NCI-H2081 treated with DMSO at 0.1 percent for 48 hours (cell line): ENCODE measurements at places on chromosomes 2 and 18.
A peak's percentile ranks its signal among the peaks of the same experiment; 100 is the strongest.

- DNase-seq, result no peak
Observed at GRCh38 chr2:158967731-158968395, 577 bp upstream of the TANC1 start.

GRCh38 chr2:101175991-101176390, 24.8 kb upstream of the TBC1D8 start:
- DNase-seq, result no peak

- peak; percentile 24 for DNase-seq
Observed at GRCh38 chr2:1546023-1546591, 132.8 kb downstream of the TPO start.

DNA sequence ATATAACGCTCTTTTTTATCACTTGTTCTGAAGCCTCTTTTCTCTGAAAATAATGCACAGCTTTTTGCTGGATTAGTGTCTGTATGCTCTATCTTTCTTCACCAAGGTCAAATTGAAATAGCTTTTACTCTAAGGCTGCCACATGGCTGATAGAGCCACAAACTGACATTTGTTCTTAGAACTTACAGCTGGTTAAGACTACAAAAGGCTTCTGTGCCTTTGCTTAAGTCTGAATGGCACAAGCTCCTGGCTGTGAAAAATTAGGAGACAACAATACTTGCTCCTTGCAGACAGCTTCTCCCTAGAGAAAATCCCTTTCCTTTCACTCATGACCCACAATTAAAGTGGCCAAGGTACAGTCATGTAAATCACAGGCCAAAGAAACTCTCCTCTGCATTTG, 515.3 kb downstream of the DSC3 start:
- DNase-seq, result no peak

DNA sequence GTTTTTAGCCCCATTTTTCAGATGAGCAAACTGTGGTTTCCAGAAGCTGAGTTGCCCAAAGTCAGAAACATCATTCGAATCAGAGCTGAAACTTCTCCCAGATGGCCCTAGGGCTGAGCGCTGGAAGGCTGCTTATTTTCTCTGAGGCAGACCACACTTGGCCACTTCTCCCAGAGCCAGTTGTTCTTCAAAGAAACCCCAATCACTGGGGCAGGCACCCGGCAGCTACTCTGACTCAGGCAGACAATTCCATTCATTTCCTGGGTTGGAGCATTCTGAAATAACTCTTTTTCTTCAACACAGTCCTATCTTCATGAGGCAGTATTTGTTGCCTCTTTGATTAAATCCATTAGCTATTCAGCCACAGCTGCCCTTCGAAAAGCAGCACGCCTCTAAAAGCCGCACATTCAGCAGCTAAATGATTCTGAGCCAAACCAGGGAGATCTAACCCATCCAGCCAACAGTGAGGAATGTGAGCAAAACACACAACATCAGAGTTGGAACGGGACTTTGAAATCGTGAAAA, 40.9 kb downstream of the LRATD1 start:
- no peak for DNase-seq

- no peak for DNase-seq
Observed at GRCh38 chr18:69580107-69580506, 179.4 kb downstream of the DOK6 start.

- no peak for DNase-seq
Observed at GRCh38 chr2:230127195-230127594, 58.5 kb upstream of the SLC16A14 start.

GRCh38 chr18:9951022-9951859, 37.4 kb downstream of the VAPA start:
- no peak for DNase-seq

GRCh38 chr2:72887740-72888437, 681 bp downstream of the SPR start:
- no peak for DNase-seq

DNA sequence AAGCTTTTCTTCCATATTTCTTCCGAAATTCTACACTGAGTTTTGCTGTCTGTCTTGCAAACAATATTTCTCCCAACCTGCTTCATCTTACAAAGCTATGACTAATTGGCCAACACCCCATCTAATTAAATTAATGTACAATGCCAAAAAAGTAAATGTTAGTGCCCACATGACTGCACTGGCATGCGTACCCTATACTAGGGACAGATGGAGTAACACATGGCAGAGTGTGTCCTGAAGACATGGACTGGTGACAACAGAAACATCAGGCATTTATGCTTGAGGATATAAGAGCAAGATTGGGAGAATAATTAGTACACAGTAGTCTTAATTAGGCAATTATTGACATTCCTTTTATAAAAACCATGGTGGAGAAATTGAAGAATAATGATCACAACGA, 66.8 kb downstream of the MREG start:
- DNase-seq, result no peak

DNA sequence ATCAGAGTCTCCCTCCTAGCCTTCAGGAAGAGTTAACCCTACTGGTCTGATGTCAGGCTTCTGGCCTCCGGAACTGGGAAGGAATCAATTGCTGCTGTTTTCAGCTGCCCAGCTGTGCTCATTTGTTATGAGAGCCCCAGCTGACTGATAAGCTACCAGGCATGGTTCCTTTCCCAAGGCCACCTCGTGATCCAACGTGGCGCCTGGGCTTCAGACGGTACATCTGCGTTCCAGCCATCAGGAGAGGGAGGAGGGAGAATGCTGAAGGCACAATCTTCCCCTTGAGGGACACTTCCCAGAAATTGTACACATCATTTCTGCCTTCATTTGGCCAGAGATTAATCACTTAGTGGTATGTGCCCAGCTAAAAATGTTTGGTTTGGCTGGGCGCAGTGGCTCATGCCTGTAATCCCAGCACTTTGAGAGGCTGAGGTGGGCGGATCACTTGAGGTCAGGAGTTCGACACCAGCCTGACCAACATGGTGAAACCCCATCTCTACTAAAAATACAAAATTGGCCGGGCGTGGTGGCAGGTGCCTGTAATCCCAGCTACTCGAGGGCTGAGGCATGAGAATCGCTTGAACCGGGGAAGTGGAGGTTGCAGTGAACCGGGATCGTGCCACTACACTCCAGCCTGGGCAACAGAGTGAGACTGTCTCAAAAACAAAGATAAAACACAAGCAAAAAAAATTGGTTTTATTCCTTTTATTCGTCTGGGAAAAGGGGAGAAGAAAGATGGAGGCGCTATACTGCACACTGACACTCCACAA, 10.5 kb upstream of the ARMC9 start:
- DNase-seq, result no peak

- DNase-seq, result no peak
Observed at GRCh38 chr2:1617425-1618021, 126.8 kb downstream of the PXDN start.

GRCh38 chr2:139514951-139515350, 734.8 kb upstream of the NXPH2 start:
- no peak for DNase-seq

- no peak for DNase-seq
Observed at GRCh38 chr18:45449418-45450227, 165.7 kb upstream of the SLC14A2 start.

DNA sequence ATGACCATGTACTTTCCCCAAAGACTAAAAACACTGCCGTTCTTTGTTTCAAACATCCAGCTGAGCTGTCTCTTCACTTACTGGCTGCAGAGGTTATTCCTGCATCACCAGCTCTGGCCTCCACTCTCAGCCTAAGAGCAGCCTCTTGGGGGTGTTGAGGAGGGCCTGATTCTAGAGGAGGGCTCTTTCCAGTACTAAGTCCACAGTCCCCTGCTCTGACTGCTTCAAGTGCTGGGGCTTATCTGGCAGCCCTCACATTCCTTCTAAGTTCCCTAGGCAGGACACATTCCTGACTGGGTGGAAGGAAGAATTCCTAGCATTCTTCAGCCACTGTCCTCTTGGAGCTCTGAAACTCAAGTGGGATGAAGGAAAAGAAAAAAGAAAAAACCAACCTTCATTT, 32.9 kb upstream of the EHBP1 start:
- no peak for DNase-seq

DNA sequence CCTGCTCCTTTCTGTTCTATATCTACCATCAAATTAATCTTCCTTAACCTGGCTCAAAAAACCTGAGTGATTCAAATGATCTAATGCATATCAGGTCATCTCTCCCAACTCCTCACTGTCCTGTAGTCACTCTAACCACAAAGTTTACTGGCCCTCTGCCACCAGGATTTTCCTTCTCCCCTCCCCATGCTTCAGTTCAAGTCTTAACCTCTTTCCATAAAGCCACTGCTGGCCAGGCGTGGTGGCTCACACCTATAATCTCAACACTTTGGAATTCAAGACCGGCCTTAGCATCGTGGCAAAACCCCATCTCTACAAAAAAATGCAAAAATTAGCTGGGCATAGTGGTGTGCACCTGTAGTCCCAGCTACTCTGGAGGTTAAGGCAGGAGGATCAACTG, 7.5 kb upstream of the SP3 start:
- DNase-seq, result no peak

- no peak for DNase-seq
Observed at GRCh38 chr2:182767578-182767977, 51.5 kb downstream of the DNAJC10 start.

GRCh38 chr2:29130295-29130694, 15.1 kb downstream of the CLIP4 start:
- no peak for DNase-seq

- no peak for DNase-seq
Observed at GRCh38 chr2:26807788-26808460, 22.1 kb downstream of the CENPA start.

DNA sequence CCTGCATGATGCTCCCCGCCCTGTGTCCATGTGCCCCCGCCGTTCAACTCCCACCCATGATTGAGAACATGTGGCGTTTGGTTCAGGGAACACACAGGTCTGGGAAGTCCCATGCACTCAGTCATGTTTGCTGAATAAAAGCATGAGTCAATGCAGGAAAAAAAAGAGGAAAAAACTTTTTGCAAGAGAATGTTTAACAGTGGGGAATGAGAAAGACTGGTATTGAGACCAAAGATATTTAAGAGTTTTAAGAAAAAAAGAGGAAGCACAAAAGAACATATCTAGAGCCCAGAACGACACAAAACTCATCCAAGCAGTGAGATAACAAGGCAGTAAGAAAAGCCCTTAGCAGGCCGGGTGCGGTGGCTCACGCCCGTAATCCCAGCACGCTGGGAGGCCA, 279.2 kb upstream of the THSD7B start:
- no peak for DNase-seq

DNA sequence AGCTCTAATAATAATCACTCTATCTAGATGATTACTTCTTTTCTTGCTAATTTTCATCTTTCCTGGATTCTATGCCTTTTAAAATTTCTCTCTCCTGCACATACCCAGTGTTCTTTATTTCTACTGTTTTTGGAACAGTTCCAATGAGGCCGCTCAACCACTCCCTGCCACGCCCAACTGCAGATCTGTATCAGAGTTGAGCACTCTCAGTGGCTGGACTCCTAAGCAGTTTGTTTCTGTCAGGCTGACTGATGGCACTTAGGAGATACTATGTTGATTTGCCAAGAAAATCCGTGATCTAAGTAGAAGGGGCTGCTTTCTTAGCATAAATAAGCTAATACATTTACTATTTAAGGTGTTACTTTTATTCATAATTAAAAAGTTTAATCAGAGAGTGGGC, 192.8 kb downstream of the ARHGAP15 start:
- no peak for DNase-seq

DNA sequence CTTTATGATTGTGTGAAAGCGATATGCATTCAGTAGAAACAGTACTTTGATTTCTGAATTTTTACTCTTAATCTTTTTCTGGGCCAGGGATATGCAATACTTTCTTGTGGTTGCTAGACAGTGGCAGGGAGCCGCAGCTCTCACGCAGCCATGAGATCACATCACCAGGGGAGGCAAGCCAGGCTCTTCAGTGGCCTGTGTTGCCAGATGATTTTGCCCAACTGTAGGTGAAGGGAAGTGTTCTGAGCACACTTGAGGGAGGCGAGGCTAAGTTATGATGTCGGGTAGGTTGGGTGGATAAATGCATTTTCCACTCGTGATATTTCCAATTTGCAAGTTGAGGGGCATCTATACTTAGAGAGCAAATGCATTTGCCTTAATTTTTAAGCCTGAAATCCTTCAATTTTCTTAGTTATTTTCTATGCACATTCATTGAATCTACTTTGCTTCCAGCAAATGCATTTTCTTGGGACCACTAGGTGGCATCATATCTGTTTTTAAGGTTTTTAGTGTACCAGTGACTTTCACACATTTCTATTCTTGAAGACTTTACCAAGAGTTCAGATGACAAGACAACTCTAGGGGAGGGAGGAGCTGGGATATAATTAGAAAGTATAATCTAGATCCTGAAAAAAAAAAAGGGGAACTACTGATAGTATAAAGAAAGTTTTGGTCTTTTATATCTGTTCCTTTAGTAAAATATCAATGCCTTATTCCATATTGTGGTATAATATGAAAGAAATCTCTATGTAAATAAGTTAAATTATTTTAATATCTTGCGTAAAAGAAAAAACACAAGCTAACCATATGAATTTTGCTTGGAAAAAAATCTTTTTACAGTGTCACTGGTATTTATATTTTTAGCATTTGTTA, 643.3 kb downstream of the SOCS6 start:
- no peak for DNase-seq

GRCh38 chr2:148416248-148416647, 228.3 kb upstream of the EPC2 start:
- DNase-seq, result no peak

- no peak for DNase-seq
Observed at GRCh38 chr2:27270670-27271069, 4.6 kb upstream of the DNAJC5G start.

- DNase-seq, result no peak
Observed at GRCh38 chr18:10131460-10132395, 217.9 kb downstream of the VAPA start.

DNA sequence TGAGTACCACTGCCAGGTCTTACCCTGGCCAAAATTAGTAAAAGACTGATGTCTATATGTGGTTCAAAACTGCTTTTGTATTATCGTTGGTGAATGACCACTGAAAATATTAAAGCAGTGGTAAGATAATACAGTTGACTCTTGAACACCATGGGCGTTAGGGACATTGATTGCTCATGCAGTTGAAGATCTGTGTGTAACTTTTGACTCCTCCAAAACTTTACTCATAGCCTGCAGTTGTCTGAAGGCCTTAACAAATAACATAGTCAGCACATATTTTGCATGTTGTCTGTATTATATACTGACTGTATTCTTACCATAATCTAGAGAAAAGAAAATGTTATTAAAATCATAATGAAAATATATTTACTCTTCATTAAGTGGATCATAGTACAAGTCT, 5.8 kb upstream of the ANKRD12 start:
- DNase-seq, result no peak

GRCh38 chr2:133424876-133425275, 143.4 kb downstream of the NCKAP5 start:
- DNase-seq, result no peak

- DNase-seq, result no peak
Observed at GRCh38 chr2:108320326-108320922, 31.7 kb downstream of the SULT1C2 start.

DNA sequence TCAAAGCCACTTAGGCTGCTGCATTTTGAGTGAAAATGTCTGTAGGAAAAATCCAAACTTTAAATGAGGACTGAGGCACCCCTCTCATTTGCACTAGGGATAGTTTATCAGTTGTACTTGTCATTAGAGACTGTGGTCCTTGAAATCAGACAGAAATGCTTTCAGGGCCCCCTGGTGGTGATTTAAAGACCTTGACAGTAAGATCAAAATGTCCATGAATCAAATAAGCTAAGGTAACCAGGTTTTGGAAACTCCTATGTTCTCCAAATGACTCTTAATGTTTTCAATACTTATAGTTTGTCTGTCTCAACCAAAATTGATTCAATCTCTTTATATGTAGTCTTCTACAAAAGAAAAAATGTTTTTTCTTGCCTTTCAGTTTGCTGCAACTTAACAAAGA, 28.8 kb upstream of the DDX18 start:
- DNase-seq, result peak; percentile 7

GRCh38 chr2:207091928-207092327, 73.8 kb downstream of the KLF7 start:
- no peak for DNase-seq

- no peak for DNase-seq
Observed at GRCh38 chr2:54468673-54469072, 12.5 kb downstream of the SPTBN1 start.
